A549 treated with dexamethasone at 1 μM for 4 hours (cell line): ENCODE measurements at places on chromosomes 1 and 21. TPM values are rescaled to one million over a fixed set of nuclear protein-coding genes. Genes with fewer than 3 reads are reported as not detected.

Gene IQCC
- 1.5 to 2.5 TPM (median 1.9 TPM) in 5 replicates for total RNA-seq

Gene ECM1
- 1.1 to 2.4 TPM (median 1.5 TPM) in 5 replicates for total RNA-seq

Gene VANGL2
- 0.62 to 0.80 TPM (median 0.74 TPM) in 5 replicates for total RNA-seq

Gene DEPDC1
- total RNA-seq, result 11.9 to 17.0 TPM (median 15.0 TPM) in 5 replicates

Gene HMGCS2
- total RNA-seq, result not detected in 5 replicates

Gene TINAGL1
- total RNA-seq, result 0.33 to 0.54 TPM (median 0.38 TPM) in 5 replicates

Gene MYOM3
- 6.0 to 9.1 TPM (median 7.1 TPM) in 5 replicates for total RNA-seq

Gene RER1
- 100 to 141 TPM (median 125 TPM) in 5 replicates for total RNA-seq

Gene OLIG1
- not detected in 5 replicates for total RNA-seq

Gene RPE65
- not detected in 5 replicates for total RNA-seq

Gene ADAMTS1
- 0.07 to 0.27 TPM (median 0.22 TPM) in 5 replicates for total RNA-seq

Gene IL24
- 0.25 to 0.50 TPM (median 0.39 TPM) in 5 replicates for total RNA-seq

Gene ADAM15
- total RNA-seq, result 68.8 to 122 TPM (median 111 TPM) in 5 replicates

Gene SLFNL1
- total RNA-seq, result 0.02 to 0.07 TPM (median 0.04 TPM) in 4 of 5 replicates, not detected in the other

Gene CCDC27
- not detected in 5 replicates for total RNA-seq

Gene KDF1
- total RNA-seq, result 0.15 to 0.31 TPM (median 0.26 TPM) in 5 replicates

Gene SHE
- total RNA-seq, result 0.10 to 0.19 TPM (median 0.17 TPM) in 5 replicates

Gene ACTRT2
- total RNA-seq, result not detected in 5 replicates

Gene PTGFR
- not detected in 5 replicates for total RNA-seq

Gene SERPINC1
- 0.06 to 0.16 TPM (median 0.13 TPM) in 4 of 5 replicates, not detected in the other for total RNA-seq

Gene PGBD5
- total RNA-seq, result 0.35 to 0.60 TPM (median 0.41 TPM) in 5 replicates

Gene CELSR2
- 2.9 to 5.6 TPM (median 5.2 TPM) in 5 replicates for total RNA-seq

Gene OPTC
- not detected in 5 replicates for total RNA-seq
